H1 (cell line): ENCODE measurements at places on chromosomes 16 and 17. TPM values are rescaled to one million over a fixed set of nuclear protein-coding genes. Genes with fewer than 3 reads are reported as not detected.

ITGAX gene
- polyA plus RNA-seq, result 0.13 and 0.30 TPM in 2 replicates

GAN gene
- polyA plus RNA-seq, result 3.3 and 4.5 TPM in 2 replicates

TOM1L1 gene
- polyA plus RNA-seq, result 21.3 and 47.0 TPM in 2 replicates

RRAD gene
- 0.08 and 0.17 TPM in 2 replicates for polyA plus RNA-seq

SLC52A1 gene
- polyA plus RNA-seq, result 0.67 and 1.2 TPM in 2 replicates

TRPV2 gene
- 1.7 and 1.8 TPM in 2 replicates for polyA plus RNA-seq

PRR29 gene
- polyA plus RNA-seq, result 0.83 and 0.96 TPM in 2 replicates

CLDN6 gene
- 1,115 and 1,541 TPM in 2 replicates for polyA plus RNA-seq

IRX3 gene
- 0.50 and 1.7 TPM in 2 replicates for polyA plus RNA-seq

PRSS27 gene
- 7.5 and 10.5 TPM in 2 replicates for polyA plus RNA-seq

AATK gene
- 1.7 and 3.6 TPM in 2 replicates for polyA plus RNA-seq

CTRB2 gene
- polyA plus RNA-seq, result not detected in 2 replicates
